ENCODE measurements at places on chromosomes 6 and 20. TPM values are rescaled to one million over a fixed set of nuclear protein-coding genes. Genes with fewer than 3 reads are reported as not detected.

Gene TTK
- total RNA-seq = 6.1 TPM

Gene PSORS1C2
- total RNA-seq = 27.0 TPM

DNA sequence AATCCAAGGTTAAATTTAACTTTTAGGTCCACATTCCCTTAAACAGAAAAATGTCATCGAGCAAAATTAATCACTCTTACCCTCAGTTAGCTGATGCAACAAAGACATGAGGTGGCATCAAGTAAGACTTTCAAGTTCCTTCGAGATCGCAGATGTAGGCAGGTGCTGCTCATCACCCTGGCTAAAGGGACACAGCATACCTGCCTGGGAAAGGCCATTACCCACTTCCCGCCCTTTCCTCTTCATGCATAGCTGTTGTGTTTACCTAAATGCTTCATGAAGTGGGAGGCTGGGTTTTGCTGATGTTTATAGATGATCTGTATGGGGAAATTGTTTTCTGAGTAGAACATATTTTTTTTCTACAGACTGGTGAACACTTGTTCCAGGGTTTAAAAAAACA lies 67.7 kb downstream of the GFRA4 start:
- H3K27me3 ChIP-seq = no peaks in the 10 kb centered on the region
- no peak overlapping the region for H3K4me3 ChIP-seq
- no peak for DNase-seq
- H3K4me1 ChIP-seq = no peaks in the 10 kb centered on the region
- H3K27ac ChIP-seq = no peak overlapping the region
- peaks cover 87% of the 10 kb centered on the region for H3K36me3 ChIP-seq

- no peak for DNase-seq
- no peaks in the 10 kb centered on the region for H3K27me3 ChIP-seq
- H3K27ac ChIP-seq = no peak overlapping the region
- no peak overlapping the region for H3K4me3 ChIP-seq
- peaks cover 6% of the 10 kb centered on the region for H3K4me1 ChIP-seq
Observed at GRCh38 chr6:118565311-118565960, 17.3 kb downstream of the PLN start.

GRCh38 chr6:104396077-104396476 lies 463.6 kb downstream of the HACE1 start:
- no peaks in the 10 kb centered on the region for H3K4me1 ChIP-seq
- no peak overlapping the region for H3K27ac ChIP-seq
- H3K27me3 ChIP-seq = no peaks in the 10 kb centered on the region
- H3K4me3 ChIP-seq = no peak overlapping the region

Measured in suprapubic skin (tissue), 4 donors.